ENCODE measurements at places on chromosomes 7 and 10.

DNA sequence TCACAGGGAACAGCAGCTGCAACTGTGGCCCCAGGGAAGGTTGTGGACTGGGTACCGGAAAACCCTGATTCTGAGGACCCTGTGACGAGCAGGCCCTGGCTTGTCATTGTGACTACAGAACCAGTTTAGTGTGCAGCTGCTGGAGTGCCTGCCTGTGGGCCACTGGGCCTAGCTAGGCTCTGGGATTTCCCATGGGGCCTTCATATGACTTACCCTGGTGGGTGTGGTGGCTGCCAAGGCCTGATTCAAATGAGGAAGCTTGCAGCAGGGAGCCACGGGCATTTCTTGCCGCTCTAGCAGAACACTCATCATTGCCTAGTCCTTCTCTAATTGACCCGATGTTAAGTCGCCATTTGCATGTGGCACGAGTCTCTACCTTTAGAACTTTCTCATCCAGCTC lies 14.7 kb upstream of the CAMK2G start:
- peak; percentile 41 for DNase-seq

- DNase-seq = no peak
These were observed 166.5 kb upstream of the RHEB start for GRCh38 chr7:151686016-151686766.

- DNase-seq = no peak
These were observed 124.3 kb downstream of the CUX1 start for GRCh38 chr7:101941481-101942383.

GRCh38 chr7:129642871-129643549 lies 31.5 kb downstream of the NRF1 start:
- no peak for DNase-seq

DNA sequence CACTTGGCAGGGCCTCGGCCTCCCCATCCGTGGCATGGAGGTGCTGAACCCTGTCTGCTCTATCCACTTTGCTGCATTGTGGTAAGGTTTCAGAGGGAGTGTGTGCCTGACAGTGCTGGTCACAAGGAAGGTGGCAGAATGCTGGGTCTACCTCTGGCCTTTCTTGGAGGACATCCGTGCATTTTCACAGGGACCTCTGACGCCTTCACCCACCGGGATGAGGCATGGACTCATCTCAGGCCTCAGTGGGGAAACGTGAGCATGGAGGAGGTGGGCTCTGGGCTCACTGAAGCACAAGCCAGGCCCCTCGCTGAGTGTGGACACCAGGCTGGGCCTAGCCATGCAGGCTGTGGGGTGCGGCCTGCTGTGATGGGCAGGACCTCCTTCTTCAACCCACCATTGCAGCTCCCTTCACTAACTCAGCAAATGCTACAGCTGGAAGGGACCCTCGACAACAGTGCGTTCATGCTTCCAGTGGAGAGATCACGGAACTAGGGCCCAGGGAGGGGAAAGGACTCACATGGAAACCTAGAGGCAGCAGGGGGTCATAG lies 8.6 kb downstream of the TBATA start:
- no peak for DNase-seq

DNA sequence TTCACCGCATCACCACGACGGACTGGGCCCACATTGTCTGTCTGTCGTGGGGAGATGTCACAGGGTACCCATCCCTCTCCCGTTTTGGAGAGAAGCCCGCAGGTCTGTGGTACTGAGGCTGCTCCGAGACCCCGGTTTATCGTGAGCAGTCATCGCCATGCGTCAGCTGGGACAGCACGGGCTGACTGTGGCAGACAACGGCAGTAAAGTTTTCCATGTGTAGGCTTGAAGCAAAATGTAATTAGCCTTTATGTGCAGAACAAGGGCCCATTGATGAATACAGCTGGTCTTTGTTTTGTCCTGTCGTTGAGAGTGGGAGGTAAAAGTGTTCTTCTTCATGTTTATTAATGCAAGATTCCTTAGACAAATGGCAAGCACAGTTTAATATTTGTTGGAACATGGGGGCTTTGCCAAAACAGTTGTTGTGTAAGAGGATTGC lies 167.4 kb upstream of the SH2B2 start:
- DNase-seq = no peak
